ENCODE measurements at places on chromosomes 1 and 21.

GRCh38 chr1:152886758-152887409, 8.8 kb downstream of the SMCP start:
- no peak for DNase-seq

- no peak for DNase-seq
These were observed 38.3 kb upstream of the PIGV start for GRCh38 chr1:26749458-26749857.

DNA sequence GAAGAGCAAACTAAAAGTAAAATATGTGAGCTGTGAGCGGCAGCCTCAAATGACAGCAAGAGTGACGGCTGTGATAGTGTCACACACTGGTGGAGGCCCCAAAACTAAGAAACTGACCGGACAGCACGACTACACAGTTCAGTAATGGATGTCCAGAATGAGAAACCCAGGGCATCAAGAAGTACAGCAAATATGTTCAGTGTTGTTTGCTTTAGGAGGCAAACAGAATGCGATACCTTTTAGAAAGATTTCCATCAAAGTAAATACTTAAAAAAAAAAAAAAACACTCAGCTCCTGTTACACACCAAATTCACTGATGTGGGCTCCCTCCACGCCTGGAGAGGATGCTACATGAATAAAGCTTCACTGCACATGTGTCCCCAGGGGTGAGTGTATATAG, 1.1 kb upstream of the PKP1 start:
- no peak for DNase-seq

GRCh38 chr21:45856442-45856841, 125.1 kb upstream of the COL6A1 start:
- DNase-seq: no peak

DNA sequence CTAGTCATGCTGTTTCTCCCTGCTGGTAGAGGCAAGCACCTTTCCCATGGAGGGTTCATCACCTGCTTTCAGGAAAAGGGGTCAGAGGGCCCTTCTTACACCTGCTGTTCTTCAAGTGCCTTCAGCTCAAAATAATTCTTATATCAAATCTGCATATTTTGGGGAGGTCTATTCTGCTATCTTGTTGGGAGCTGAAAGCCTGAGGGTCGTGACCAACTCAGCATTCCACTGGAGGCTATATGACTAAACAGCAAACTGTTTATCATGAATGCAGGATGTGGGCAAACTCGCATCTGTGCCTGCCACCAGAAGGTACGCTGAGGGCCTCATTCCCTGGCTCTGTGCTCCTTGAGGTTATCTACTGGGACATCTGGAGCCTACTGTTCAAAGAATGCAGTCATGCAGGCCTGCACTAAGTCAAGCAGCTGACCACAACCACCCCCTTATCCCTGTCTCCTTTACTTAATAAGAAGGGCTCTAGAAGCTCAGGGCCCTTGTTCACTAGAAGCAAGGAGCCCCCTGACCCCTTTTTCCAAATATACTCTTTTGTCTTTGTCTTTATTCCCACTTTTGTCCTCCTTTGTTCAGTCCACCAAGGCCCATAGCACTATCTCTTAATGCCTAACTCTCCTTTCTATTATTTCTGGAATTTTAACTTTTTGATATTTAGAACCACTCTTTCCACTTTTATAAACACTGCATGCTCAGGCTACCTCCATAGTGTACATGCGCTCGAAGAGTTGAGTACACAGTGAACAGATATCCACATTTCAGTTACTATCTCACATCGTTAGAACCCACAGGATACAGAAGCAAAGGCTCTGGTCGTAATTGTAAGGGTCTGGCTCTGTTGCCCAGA, 4.5 kb upstream of the TRIM17 start:
- no peak for DNase-seq

- no peak for DNase-seq
These were observed 148.1 kb upstream of the RUNX1 start for GRCh38 chr21:35197191-35197590.

DNA sequence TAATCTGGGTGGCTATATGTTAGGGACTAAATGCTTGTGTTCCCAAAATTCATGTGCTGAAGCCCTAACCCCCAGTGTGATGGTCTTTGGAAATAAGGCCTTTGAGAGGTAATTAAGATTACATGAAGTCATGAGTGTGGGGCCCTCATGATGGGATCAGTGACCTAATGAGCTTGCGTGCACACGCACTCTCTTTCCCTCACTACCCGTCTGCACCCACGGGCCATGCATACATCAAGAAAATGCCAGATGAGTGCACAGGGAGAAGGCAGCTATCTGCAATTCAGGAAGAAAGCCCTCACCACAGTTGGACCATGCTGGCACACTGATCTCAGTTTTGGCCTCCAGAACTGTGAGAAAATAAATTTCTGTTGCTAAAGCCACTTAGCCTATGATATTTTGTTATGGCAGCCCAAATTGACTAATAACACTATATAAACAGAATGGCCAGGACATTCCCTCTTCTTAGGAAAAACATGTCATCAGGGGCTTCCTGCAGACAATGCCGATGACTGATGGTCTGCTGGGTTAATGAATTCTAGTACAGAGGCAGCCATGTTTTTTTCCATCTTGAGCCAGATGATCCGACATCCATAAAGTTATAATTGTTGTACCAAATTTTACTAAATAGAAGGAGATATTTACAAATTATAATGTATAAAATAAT, 18.1 kb upstream of the MYOG start:
- DNase-seq: no peak

- no peak for DNase-seq
These were observed 75.2 kb downstream of the NTPCR start for GRCh38 chr1:233025567-233025966.

GRCh38 chr1:222970040-222970439, 155.2 kb downstream of the DISP1 start:
- no peak for DNase-seq

GRCh38 chr1:95308276-95309030, 74.4 kb downstream of the RWDD3 start:
- DNase-seq: no peak

- DNase-seq: no peak
These were observed 70.4 kb upstream of the VCAM1 start for GRCh38 chr1:100649146-100649545.

DNA sequence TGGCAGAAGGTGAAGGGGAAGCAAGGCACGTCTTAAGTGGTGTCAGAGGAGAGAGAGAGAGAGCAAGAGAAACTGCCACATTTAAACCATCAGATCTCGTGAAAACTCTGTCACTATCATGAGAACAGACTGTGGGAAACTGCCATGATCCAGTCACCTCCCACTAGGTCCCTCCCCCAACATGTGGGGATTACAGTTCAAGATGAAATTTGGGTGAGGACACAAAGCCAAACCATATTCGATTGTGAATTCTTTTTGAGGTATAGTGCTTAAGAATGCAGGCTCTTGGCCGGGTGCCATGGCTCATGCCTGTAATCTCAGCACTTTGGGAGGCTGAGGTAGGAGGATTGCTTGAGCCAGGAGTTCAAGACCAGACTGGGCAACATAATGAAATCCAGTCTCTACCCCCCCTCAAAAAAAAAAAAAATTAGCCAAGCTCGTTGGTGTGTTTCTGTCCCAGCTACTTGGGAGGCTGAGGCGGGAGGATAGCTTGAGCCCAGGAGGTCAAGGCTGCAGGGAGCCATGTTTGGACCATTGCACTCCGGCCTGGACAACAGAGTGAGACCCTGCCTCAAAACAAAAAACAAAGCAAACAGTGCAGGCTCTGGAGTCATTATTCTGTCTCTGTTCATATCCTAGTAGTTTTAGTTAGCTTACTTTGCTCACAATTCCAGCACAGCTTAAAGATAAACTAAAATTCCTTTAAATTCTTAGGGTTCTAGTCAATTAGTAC, 6.0 kb downstream of the ZCCHC17 start:
- no peak for DNase-seq

GRCh38 chr1:7857000-7857399, 4.1 kb upstream of the UTS2 start:
- no peak for DNase-seq

DNA sequence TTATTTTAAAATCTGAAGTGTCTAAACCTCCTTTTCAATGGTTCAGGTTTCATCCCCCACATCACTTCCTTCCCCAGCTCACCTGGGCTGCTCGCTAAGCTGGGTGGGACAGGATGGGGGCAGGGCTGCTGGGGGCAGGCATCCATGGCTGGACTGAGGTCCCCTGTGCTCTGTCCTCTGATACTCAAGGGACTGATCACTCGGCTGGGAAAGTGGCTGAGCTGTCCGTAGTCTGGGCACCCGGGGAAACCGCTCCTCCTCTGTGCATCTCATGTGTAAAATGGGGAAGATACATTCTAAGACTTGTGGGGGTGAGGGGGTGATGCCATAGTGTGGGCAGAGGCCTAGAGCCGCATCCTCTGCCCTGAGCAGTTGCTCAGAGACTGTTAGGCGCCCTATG, 411.2 kb downstream of the MATN1 start:
- DNase-seq: no peak

GRCh38 chr1:66206563-66207144, 327.3 kb upstream of the SGIP1 start:
- DNase-seq: no peak

- DNase-seq: no peak
These were observed 147.7 kb downstream of the FAF1 start for GRCh38 chr1:50812346-50812745.

DNA sequence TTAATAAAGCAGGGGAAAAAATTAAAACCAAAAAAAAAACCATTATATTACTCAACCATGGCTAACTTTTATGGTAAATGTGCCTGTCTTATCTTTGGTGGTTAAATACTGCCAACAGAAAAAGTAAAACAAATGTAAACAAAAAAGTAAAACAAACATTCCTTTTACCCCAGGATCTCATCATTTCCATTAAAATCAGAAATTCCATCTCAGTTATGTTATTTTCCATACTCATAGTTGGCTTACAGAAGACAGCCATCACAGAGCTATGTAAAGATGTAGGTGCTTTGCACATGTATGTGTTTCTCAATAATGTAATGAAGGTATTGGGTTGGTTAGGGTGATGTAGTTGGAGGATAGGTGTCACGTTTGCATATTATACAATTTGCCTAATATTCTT, 185.0 kb downstream of the KCNK2 start:
- DNase-seq: no peak

GRCh38 chr1:245412306-245412705, 257.5 kb downstream of the KIF26B start:
- no peak for DNase-seq

- peak; percentile 30 for DNase-seq
These were observed at the start of gene DHRS3 for GRCh38 chr1:12617901-12618660. Gene DHRS3 (minus strand): TSS chr1:12618210. CDS start chr1:12617348, 862 bp downstream.

DNA sequence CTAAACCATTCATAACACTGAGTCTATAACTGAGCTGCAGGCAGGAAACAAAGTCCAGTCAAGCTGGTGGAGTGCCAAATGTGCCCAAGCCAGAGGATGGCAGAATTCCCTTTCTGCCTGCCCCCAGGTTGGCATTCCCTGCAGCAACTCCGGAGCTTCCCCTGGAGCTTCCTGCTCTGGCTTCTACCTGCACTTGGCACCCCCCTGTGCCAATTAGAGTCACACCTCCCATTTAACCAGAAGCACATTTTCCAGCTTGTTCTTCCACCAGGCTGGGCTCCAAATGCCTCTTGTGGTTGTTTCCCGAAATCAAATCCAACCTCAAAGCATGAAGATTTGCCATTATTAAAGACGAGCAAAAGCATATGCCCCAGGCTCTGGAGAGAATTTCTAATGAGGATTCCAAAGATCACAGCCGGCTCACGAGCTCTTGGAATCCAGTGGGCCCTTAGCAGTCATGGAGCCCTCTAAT, 294.5 kb downstream of the RRAGC start:
- DNase-seq: no peak

DNA sequence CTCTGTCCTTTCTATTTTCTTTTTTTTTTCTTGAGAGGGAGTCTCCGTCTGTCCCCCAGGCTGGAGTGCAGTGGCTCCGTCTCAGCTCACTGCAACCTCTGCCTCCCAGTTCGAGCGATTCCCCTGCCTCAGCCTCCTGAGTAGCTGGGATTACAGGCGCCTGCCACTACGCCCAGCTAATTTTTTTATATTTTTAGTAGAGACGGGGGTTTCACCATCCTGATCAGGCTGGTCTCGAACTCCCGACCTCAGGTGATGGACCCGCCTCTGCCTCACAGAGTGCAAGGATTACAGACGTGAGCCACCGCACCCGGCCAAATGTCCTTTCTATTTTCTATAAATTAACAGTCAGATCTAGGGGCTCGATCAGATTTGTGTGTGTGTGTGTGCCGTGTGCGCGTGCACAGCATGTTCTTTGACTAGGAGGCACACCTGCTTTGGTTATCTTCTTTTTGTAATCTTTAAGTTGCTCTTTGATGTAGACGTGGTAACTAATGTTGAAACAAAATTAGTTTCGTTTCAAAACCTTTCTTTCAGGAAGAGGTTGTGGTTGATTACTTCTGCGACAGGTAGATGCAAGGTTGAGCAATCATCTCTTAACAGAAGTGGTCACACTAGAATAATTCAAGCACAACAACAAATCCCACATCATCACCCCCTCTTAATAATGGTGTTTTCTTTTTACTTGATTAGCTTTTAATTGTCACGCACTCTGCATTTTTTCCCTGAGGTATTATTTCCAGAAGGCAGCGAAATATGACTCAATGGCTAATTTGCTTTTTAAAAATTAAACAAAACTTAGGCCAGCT, 779 bp upstream of the DEGS1 start:
- DNase-seq: no peak

DNA sequence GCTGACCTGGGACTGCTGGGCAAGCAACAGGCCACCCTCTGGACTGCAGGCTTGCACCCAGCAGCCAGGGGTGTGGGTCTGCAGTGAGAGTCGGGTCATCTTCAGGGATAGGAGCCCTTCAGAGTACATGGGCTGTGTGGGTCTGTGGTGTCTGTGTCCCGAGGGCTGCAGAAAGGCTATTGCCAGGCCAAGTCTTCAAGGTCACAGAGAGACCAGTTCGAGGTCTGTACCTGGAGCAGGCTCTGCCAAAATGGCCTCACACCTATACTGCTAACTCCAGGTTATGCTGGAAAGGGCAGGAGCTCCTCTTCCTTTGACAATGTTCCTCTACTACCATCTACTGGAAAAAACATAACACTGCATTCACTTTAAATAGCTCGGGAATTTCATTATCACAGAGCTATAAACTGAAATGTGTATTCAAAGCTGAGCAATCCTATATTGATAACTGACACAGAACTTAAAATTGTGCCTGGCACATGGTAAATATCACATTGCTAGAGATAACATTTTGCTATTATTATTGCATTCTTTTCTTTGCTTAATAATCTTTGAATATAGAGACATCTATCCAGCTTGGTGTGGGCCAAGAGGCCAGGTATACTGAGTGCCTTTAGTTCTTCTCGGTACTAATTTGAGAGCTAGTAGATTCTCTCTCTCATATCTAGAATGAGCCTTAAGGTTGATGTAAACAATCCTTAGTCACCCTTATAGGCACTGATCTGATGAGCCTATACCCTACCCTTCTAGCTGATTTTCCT, 6.9 kb upstream of the DNAH14 start:
- peak; percentile 7 for DNase-seq

GRCh38 chr1:86052948-86053698, 103.4 kb downstream of the COL24A1 start:
- no peak for DNase-seq

GRCh38 chr1:148353461-148354283, 129.4 kb downstream of the PPIAL4G start:
- DNase-seq: no peak

DNA sequence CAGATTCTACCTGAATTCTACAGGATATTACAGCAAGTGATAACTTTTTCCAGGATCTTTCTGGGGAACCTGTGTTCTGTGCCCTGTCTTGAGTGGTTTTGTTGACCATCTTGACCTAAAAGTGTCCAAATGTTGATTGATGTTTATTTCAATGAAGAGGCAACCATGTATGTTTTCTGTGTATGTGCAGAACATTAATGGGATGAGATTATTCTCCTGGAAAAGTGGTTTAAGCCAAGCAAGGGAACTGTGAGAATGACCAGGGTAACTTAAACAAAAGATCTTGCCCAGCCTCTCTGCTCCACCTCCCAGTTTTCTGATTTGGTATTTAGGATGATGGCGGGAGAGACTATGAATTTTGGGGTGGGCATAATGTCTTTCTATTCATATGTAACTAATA, 1.0 kb upstream of the SAMD13 start:
- DNase-seq: no peak
